Gastroesophageal sphincter (tissue), 4 donors: ENCODE measurements at places on chromosomes 2 and 18.

DNA sequence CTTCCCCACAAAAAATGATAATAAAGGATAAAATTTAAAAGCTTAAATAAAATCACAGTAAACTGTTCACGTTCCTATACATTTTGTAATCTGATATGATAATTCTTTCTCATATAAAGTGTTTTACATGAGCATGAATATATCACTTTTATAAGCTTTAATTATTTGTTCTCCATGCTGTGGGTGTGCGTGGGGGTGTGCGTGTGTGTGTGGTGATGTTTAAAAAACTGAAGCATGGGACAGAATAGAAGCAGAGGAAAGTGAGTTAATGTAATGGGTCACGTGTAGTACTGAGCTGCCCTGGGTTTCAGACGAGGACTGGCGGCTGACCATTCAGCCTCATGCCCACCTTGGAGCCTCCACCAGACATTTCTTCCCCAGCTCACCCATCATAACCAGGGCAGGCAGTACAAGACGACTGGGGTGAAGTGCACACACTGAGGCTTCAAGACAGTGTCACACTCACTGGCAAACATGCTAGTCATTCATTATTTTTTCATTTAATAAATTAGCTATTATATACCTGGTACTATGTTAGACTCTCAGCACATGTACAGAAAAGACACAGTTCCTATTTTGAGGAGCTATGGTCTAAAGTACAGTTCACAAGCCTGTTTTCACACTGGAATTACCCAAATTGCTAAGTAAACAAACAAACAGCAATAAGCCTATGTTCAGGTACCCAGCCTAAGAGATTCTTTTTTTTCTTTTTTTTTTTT, 97.2 kb upstream of the LPIN2 start:
- no peak overlapping the region for H3K4me3 ChIP-seq
- no peak overlapping the region for H3K27ac ChIP-seq
- H3K4me1 ChIP-seq = no peaks in the 10 kb centered on the region
- no peaks in the 10 kb centered on the region for H3K27me3 ChIP-seq

DNA sequence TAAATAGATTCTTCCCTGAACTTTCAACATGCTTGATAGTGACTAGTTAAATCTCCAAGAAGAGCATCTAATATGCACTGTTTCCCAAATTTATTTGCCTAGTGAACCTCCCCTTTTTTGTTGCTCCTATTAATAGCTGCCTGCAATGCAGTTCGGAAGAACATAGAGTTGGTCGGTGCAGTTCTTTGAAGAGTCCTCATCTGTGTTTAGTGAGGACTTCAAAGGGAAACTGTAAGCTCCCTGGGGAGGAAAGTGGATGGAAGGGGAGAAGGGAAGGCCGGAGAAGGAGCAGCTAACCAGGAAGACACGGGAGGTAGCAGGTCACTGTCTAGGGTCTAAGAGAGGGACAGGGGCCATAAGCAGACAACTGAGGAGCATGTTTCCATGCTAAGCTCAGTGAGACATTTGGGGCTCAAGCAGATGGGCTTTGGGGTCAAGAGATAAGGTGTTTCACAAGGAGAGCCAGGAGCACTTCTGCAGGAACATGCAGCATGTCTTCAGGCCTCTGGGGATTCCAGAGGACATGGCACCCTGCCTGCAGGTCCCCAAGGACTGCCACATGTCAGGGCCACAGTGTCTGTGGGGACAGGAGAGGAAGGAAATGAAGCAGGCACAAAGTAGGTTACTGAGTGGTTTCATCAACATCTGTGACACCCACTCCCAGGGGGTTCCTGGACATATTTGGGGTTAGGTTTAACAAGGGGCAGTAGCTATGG, 48.7 kb upstream of the ANXA4 start:
- no peaks in the 10 kb centered on the region for H3K36me3 ChIP-seq
- no peak overlapping the region for H3K27ac ChIP-seq
- H3K4me1 ChIP-seq = no peaks in the 10 kb centered on the region

- no peak for ATAC-seq
- H3K36me3 ChIP-seq = no peaks in the 10 kb centered on the region
- H3K4me1 ChIP-seq = no peaks in the 10 kb centered on the region
- no peak overlapping the region for H3K4me3 ChIP-seq
- H3K27ac ChIP-seq = no peak overlapping the region
These were observed 71.4 kb upstream of the FAM98A start for GRCh38 chr2:33670392-33670937.

GRCh38 chr2:178523596-178524134, 43.4 kb downstream of the PLEKHA3 start:
- H3K4me1 ChIP-seq = no peaks in the 10 kb centered on the region
- no peaks in the 10 kb centered on the region for H3K27me3 ChIP-seq
- H3K36me3 ChIP-seq = peaks cover 12% of the 10 kb centered on the region
- H3K4me3 ChIP-seq = peak overlapping the region; percentile 60
- ATAC-seq = no peak

DNA sequence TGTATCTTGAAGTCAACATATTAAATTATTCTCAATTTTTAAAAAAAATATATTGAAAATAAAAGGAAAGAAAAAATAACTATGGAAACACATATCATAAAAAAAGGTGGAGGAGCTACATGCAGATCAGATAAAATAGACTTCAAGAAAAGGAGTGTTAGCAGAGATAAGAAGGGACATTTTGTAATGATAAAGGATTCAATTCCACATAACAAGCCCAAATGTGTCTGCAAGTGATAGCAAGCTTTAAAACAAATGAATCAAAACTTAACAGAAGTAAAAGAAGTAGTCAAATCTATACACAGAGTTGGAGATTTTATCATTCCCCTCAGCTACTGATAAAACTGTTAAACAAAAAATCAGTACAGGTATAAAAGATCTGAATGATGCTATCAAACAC, 74.9 kb downstream of the TTC32 start:
- H3K36me3 ChIP-seq = no peaks in the 10 kb centered on the region
- no peak overlapping the region for H3K4me3 ChIP-seq
- no peaks in the 10 kb centered on the region for H3K4me1 ChIP-seq
- H3K27ac ChIP-seq = no peak overlapping the region
- H3K27me3 ChIP-seq = no peaks in the 10 kb centered on the region

- no peak for ATAC-seq
- H3K4me3 ChIP-seq = no peak overlapping the region
- no peaks in the 10 kb centered on the region for H3K4me1 ChIP-seq
- no peaks in the 10 kb centered on the region for H3K36me3 ChIP-seq
- no peak overlapping the region for H3K27ac ChIP-seq
- peaks cover 4% of the 10 kb centered on the region for H3K27me3 ChIP-seq
These were observed 34.4 kb upstream of the DLX2 start for GRCh38 chr2:172137109-172137508.

- H3K4me1 ChIP-seq = no peaks in the 10 kb centered on the region
- ATAC-seq = peak; percentile 63
- H3K36me3 ChIP-seq = no peaks in the 10 kb centered on the region
- H3K27me3 ChIP-seq = no peaks in the 10 kb centered on the region
These were observed 150.6 kb downstream of the RTN4 start for GRCh38 chr2:54899576-54900200.

DNA sequence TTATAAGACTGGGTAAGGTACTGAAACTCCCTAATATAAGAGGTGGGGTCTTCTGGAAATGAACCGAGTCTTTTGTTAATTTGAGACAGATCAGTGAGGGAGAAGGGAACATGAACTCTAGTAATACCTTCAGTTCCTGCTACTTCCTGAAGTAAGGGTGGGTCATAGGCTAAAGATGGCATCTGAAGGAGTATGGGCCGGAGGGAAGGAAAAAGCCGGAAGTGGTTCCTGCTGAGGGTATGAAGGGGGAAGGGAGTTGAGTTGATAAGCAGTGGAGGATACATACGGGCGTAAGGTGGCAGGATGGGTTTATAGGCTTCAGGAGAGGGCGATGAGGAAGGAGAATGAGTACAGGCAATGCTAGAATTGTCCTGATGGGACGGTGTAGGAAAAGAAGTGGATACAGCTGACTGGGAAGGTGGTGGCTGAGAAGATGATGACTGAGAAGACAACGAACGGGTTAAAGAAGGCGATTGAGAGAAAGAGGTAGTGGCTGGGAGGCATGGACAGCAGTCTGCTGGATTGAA, 58.2 kb downstream of the KYNU start:
- no peak overlapping the region for H3K4me3 ChIP-seq
- H3K36me3 ChIP-seq = no peaks in the 10 kb centered on the region
- no peaks in the 10 kb centered on the region for H3K27me3 ChIP-seq
- no peak for ATAC-seq

DNA sequence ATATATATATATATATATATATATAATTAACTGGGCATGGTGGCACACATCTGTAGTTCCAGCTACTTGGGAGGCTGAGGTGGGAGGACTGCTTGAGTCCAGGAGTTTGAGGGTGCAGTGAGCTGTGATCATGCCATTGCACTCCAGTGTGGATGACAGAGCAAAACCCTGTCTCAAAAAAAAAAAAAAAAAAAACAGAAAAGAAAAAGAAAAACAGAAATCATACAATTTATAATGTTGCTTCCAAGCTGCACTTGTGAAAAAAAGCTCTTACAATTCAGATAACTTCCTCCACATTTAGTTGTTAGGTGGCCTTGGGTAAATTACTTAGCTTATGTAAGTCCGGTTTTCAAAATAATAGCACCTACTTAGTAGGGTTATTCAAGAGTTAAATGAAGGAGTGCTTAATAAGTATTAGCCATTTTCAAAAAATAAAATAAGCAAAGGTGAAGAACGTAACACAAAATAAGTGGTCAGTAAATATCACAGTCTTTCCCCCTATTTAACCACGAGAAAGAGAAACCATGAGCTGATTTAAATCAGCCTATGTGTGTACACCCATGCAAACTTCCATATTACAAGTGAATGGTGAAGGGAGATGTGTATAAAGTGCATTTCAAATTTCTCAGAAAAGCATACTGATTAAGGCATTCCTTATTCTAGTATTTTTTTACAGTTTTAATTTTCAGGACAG, 2.3 kb downstream of the WIPF1 start:
- peak overlapping the region; percentile 72 for H3K27ac ChIP-seq
- no peaks in the 10 kb centered on the region for H3K4me1 ChIP-seq
- ATAC-seq = no peak

GRCh38 chr2:39516347-39517101, 79.4 kb upstream of the MAP4K3 start:
- no peak overlapping the region for H3K27ac ChIP-seq
- H3K4me3 ChIP-seq = no peak overlapping the region
- no peaks in the 10 kb centered on the region for H3K27me3 ChIP-seq
- H3K36me3 ChIP-seq = no peaks in the 10 kb centered on the region
- ATAC-seq = peak; percentile 79
- peaks cover 10% of the 10 kb centered on the region for H3K4me1 ChIP-seq

- H3K27ac ChIP-seq = no peak overlapping the region
- no peaks in the 10 kb centered on the region for H3K36me3 ChIP-seq
- H3K27me3 ChIP-seq = no peaks in the 10 kb centered on the region
- H3K4me1 ChIP-seq = no peaks in the 10 kb centered on the region
- H3K4me3 ChIP-seq = no peak overlapping the region
These were observed 9.0 kb upstream of the SCN9A start for GRCh38 chr2:166384774-166385173.
